CD4-positive, alpha-beta memory T cell (primary cell): ENCODE measurements at places on chromosomes 3 and 15. TPM values are rescaled to one million over a fixed set of nuclear protein-coding genes. Genes with fewer than 3 reads are reported as not detected.

The LEKR1 gene
- 2.1 TPM for total RNA-seq

The TRIM71 gene
- not detected for total RNA-seq

The TMEM207 gene
- total RNA-seq, result not detected

The ARHGAP31 gene
- 5.8 TPM for total RNA-seq

The SEMA6D gene
- not detected for total RNA-seq

The CHRD gene
- total RNA-seq, result not detected

The RBMS3 gene
- total RNA-seq, result 1.6 TPM

The PLA2G4D gene
- total RNA-seq, result not detected

The ISL2 gene
- total RNA-seq, result not detected

The LYZL4 gene
- total RNA-seq, result not detected

The NR2E3 gene
- total RNA-seq, result not detected
